HCEC 1CT (cell line): ENCODE measurements at places on chromosomes 3 and 15.

GRCh38 chr3:61571516-61572336, 10.4 kb downstream of the PTPRG start:
- peak; percentile 38 for DNase-seq

DNA sequence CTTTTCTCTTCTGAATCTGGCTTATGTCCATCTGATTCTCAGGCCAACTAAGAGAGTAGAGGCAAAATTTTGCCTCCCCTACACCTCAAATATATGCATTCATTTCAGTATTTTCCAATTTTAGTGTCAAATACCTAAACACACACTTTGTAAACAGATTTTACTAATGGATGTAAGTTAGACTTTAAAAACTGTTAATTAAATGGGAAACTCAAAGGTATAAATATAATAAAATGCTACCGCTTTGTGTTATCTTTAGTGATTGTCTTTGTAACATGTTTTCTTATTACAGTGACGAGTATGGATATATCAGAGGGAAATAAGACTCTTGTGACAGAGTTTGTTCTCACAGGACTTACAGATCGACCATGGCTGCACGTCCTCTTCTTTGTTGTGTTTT, at the start of gene OR5AC2:
Gene OR5AC2, plus strand, starts transcription at position 301 of the 400 bp plus-strand sequence. Its CDS starts 0 bp downstream, at position 301.
- no peak for DNase-seq

- DNase-seq: no peak
These were observed 28.0 kb upstream of the RAB11A start for GRCh38 chr15:65841121-65841930.

DNA sequence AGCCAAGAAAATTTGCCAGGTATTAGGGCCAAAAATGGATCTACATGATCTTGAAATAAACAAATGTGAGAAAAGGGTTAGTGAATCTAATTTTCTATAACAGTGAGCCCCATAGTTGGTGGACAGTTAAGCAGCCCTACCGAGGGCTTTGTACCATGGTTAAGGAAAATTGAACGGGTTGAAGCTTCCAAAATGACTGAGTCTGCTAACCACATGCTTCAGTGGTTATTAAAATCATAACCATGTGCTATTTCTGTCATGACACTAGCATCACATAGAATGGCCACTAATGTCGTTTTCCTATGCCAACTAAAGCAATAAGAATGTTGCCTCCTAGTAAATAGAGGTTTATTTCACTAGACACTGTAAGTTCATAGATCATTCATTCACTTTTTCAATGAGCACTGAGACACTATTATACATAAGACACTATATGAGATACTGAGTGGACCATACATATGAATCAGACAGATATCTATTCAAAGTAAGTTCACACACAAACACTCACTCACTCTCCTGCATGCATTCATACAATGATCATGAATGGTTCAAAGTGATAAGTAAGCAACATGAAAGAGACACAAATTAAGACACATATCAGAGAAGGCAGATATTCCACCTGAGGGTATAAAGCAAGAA, 4.3 kb downstream of the SST start:
- DNase-seq: no peak

- no peak for DNase-seq
These were observed 653.6 kb downstream of the NSUN3 start for GRCh38 chr3:94716326-94717018.

- DNase-seq: peak; percentile 21
These were observed 34.0 kb downstream of the BHLHE40 start for GRCh38 chr3:5013021-5013906.

DNA sequence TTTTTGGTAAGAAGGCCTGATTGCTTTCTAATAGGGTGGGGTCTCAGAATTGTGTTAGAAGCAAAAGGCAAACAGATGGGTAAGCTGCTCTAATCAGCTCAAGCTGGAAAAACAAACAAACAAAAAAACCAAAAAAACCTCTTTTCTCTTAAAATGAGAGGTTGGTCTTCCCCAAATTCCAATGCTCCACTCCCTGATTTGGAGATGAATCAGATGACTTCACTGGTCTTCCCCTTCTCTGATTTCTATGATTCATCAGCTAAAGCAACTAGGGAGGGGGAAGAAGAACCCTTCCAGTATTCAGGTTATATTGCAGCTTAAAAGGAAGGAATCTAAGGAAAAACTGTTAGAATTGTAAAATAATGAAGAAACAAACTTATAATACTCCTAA, 9.6 kb upstream of the ANXA2 start:
- DNase-seq: peak; percentile 91

- DNase-seq: no peak
These were observed 28.5 kb upstream of the TATDN2 start for GRCh38 chr3:10219737-10220136.
